ENCODE measurements at places on chromosomes 6 and 20.

- no peak for DNase-seq
Observed at GRCh38 chr20:61127311-61128039, 124.6 kb upstream of the CDH4 start.

- no peak for DNase-seq
Observed at GRCh38 chr6:2639167-2639566, 111.6 kb downstream of the MYLK4 start.

DNA sequence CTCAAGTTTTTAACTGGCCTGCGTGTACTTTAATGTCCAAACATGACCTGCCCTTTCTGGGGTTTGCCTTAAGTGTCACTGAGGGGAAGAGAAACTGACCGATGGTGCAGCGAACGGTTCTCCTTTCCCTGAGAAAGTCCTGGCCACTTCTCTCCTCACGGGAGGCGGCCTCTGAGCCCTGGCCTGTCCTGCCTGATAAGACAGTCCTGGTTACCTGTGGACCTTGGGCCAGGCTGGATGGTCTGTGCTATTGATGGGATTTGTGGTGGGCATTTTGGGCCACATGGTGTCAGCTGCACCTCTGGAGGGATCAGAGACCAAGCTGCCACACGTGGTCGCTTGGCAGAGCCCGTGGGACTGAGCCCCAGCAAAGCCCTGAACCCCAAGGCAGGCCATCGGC is 11.6 kb upstream of the NTSR1 start:
- DNase-seq, result no peak

DNA sequence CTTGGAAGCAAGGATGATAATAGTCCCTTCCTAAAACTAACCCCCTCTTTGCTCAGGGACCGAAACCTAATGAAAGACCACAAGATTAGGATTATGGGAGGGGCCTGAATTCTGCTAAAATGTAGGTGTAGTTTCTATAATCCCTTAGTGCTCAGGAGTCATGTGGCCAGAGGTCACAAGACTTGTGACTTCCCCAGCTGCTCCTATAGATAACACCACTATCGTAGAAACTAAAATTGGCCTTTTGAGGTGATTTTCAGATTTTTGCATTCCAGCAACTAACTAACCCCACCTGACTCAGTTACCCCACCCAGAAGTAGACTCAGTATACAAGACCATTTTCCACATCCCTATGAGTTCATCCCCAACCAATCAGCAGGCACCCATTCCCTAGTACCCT is 42.1 kb downstream of the MDN1 start:
- no peak for DNase-seq

DNA sequence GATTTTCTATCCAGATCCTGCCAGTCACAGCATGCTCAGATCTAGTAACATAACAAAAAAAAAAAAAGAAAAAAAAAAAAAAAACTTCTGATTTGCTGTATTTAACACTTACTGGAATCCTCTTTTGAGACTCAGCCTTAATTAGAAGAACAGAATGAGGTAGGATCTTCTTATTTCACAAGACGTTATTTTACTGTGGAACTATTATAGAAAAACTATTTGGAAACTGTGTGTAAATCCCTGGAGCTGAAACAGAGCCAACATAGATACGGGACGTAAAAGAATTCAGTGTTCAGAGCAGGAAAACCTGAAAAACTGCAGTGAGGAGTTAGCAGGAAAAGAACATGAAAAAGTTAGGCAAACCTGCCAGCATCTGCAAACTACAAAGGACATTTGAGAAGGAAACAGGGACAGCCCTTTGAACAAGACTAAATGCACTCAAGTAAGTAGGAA is 3.4 kb upstream of the ZNF217 start:
- no peak for DNase-seq

DNA sequence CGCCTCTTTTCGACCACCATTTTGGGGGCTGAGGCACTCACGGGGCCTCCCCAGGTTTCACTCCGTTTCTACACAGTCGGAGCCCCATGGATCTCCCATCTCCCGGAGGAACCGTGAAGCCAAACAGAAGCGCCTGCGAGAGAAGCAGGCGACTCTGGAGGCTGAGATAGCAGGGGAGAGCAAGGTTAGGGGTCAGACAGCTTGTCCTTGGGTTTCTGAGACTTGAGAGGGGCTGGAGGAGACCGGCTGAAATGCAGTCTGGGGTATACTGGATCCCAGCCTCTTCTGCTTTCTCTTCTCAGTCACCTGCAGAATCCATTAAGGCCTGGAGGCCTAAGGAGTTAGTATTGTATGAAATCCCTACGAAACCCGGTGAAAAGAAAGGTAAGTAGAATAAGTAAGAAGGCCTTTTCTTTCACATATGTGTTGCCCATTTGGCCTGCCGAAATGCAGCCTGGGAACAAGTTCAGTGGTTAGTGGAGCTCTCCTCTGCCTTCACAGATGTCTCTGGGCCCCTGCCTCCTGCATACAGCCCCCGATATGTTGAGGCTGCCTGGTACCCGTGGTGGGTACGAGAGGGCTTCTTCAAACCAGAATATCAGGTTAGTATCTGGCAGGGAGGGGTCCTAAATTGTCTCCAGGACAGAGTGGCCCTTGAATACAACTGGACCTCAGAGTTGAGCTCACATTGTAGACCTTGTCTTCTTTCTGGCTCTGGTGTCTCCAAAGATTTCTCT is 984 bp downstream of the VARS2 start:
- DNase-seq, result no peak

- no peak for DNase-seq
Observed at GRCh38 chr6:132964868-132965382, 150.6 kb downstream of the RPS12 start.

- DNase-seq, result no peak
Observed at GRCh38 chr6:21367649-21368154, 225.8 kb upstream of the SOX4 start.

DNA sequence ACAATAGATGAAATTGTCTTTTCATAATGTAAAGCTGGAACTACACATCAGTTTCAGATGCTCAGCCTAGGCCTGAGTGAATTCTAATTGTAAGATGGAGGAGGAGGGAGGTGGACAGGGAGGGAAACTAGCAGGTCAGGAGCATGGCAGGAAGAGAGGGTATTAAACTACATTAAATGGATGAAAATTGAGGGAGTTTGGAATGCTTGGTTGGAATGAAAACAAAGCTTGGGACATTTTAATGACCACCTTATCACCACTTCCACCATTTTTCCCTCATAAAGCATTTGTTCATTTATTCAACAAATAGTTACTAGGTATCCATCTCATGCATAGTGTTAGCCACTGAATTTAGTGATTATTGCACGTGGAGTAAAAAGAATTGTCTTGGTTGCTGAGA is 65.0 kb downstream of the KIZ start:
- no peak for DNase-seq

- no peak for DNase-seq
Observed at GRCh38 chr6:53647462-53648094, 18.0 kb downstream of the KLHL31 start.

DNA sequence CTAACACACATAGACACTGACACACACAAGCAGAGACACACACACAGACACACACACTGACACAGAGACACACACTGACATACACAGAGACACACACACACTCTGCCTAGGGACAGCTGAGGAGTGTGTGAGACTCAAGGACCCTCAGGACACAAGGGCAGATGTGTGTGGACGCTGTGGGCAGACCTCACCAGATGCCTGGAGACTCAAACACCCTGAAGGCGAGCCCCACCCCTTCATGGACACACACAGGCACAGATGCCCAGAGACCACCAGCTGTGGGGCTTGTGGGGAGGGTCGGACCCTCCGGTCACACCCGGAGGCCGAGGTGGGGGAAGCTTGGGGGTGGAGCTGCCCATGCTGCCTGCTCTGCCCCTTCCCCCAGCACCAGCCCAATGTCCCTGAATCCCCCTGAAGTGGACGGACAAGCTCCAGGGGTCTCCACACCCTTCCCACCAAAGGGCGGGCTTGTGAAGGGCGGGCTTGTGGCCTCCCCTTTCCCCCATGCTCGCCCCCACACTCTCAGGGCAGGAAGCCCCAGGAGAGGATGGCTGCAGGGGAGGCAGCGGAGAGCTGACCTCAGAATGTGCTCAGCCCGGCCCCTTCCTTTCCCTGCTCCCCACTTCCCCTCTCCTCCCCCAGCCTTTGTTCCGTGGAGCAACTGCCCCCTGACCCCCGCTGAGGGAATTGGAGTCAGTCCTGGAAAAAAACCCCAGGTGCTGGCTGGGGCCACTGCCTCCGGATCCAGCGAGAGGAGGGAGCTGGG is 13.9 kb upstream of the ABHD16B start:
- DNase-seq, result no peak

DNA sequence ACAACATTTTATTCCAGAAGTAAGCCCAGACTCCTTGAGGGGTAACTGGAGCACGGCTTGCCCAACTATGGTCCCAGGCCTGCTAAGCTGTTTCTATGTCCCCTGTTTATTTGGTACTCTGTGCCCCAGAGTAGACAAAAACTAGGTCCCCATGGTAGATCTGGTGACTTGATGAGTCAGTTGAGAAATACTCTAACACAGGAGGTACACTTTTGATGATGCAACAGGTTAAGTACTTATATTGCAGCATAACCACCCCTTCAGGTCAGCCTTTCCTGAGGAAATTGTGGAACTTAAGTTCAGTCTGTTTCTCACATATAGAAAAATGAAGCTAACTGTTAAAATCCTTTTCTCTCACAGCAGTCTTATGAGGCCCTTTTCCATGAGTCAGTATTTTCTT is 19.6 kb downstream of the TTPAL start:
- no peak for DNase-seq

DNA sequence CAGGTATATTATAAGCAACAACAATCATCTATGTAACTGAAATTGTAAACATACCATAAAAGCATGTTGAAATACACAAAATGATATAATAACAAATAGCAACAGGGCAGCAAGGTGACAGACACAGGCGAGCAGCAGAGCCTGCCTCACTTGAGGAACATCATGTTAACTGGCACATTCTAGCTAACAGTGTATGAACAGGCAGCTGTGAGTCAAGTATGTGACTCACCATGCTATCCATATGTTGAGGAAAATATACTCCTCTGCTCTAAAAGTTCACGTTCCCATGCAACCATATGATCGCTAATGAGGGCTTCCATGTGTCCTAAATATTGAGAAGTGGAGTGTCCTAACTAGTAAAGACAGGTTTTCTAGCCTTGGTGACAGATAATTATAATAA is 18.4 kb downstream of the SERAC1 start:
- DNase-seq, result no peak

- no peak for DNase-seq
Observed at GRCh38 chr6:155523821-155524651, 68.4 kb upstream of the NOX3 start.

- DNase-seq, result no peak
Observed at GRCh38 chr20:50129662-50130355, 16.9 kb upstream of the UBE2V1 start.

Data from DMS79 (cell line).